ENCODE measurements at places on chromosomes 6 and 20.

- DNase-seq, result no peak
Measured at GRCh38 chr6:45454008-45454911, 76.5 kb upstream of the SUPT3H start.

DNA sequence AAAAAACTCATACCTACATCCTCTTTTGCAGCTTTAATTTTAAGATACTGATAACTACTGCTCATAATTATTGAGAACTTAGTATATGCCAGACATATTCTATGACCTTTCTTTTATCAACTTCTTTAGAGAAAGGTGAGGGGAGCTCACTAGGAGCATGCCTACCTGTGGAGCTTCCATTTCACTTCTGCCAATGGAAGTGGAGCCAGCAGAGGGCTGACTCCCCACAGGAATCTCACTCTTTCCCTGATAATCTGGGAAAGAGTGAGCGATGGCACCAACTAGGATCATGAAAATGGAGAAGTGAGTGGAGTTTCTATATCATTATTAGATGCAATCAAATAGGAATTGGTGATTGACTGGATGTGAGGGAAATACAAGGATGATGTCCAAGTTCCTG is 484.9 kb downstream of the LMBRD1 start:
- DNase-seq, result no peak

- DNase-seq, result no peak
Measured at GRCh38 chr6:170205534-170206316, 85.2 kb downstream of the DLL1 start.

DNA sequence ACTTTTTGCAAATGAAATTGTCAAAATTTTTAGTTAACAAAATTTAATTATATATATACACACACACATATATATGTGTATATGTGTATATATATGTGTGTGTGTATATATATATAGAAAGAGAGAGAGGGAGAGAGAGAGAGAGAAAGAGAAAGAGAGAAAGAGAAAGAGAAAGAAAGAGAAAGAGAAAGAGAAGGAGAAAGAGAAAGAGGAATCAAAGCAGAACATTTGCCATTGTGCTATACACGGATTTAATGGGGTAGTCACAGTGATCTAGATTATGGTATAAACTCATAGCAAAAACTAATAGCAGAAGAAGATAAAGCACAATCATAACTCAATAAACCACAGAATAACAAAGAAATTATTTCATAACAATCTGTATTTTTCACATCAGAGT is 126.7 kb downstream of the DST start:
- no peak for DNase-seq

DNA sequence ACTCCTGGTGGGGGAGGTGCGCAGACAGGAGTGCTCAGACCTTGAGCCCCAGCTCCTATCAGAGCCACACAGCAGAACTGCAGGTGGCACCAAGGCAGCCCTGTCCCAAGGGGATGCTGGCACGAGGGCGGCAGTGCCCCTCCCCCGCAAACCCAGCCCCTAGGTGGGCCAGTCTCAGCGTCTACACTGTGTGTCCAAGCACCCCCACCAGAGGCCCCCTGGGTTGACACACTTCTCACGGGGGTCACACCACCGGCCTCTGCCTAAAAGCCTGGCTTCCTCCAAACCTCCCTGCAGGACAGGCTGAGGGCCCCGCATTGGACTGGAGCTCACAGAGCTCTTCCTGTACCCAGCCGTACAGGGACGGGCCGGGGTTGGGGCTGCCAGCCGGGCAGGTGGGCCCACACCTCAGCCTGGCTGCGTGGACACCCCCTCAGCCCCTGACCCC is 8.1 kb downstream of the SLC2A4RG start:
- DNase-seq, result no peak

- DNase-seq, result no peak
Measured at GRCh38 chr6:43937236-43938177, 167.5 kb downstream of the VEGFA start.

DNA sequence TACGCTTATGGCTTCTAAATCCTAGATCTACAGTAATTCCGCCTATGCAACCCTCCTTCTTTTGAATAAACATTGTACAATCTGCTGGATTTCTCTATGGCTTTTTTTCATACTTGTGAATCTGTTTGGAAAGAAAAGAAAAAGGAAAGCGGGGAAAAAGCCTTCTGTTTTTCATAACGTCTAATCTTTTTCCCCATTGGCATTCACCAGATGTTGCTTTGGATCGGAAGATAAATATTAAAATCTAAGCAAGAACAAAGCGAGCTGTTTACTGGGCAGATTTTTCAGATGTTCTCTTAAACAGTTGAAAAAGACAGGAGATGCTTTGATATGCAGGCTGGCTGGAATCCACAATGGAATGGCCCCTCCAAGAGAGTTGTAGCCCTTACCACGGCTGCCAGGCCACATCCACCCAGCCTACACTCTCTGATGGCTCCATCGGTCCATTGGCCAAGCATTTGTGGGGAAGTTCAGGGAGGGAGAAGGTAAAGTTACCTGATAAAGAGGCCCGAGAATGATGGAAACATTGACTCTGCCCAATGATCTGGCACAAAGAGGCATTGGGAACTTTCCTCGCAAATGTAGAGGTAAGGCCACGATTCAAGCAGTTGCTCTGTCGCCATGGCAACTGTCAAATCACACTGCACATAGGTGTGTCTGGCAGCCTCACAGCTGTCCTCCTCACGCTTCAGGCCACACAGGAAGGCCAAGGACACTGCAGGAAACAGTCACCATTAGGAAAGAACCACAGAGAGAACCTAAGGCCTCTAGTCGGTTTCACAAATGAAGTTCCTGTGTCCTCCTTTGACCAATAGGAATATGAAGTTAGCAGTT is 70.3 kb downstream of the PKHD1 start:
- no peak for DNase-seq

DNA sequence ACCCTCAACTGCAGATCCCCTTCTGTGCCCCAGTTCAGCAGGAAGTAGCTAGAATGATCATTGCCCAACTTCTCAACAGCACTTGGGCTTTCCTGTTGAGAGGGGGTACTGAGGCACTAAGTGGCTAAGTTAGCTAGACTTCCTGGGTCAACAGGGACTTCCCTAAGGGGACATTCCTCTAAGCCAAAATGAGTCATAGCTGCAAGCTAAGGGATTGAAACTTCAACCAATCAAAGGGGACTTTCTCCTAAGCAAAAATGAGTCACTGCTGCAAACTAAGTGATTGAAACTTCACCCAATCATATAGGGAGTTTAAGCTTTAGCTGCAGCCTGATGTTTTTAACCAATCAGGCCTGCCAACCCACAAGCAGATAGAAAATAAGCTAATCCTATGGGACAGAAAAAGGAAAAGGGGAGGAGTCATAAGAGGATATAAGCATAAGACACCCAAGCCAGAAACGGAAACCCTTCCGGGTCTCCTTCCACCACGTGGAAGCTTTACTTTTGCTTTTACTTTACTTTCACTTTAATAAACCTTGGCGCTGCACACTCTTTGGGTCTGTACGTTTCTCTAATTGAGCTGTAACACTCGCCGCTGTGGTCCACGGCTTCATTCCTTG is 659.0 kb upstream of the HS3ST5 start:
- DNase-seq, result no peak

- DNase-seq, result no peak
Measured at GRCh38 chr6:43803055-43803782, 33.2 kb downstream of the VEGFA start.

- DNase-seq, result no peak
Measured at GRCh38 chr20:61371501-61372136, 119.6 kb downstream of the CDH4 start.

- no peak for DNase-seq
Measured at GRCh38 chr6:3045369-3045768, 22.9 kb upstream of the RIPK1 start.

DNA sequence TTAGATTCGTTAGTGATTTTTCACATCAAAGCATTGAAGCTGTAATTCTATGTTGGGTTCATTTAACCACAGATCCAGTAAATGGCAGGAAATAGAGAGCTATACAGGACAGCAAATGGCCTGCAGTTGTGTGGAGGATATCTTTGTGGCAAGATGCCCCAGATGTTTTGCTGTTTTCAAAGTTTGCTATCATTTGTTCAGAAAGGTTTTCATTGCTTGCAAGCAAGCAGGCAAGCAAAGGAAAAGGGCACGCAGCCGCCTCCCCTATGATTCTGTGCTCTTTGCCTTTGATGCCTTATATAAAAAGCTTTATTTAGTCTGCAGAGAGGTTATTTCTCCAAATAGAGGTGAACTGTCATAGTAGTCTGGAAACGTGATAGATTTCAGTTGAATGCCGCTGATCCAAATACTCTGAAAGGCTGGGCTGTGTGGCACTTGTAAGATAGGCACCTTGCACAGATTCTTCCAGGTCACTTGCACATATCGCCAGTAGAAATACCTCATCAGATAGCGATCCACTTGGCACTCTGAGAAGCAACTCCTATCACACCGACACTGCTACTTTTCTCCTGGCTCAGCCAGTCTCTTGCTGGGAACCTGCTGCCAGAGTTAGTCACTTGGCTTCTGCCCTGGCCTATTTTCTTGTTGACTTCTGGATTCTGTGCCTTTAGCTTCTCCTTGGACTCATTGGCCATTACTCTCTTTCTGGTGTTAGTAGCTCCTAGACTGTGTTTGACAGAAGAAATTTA is 66.4 kb downstream of the UTRN start:
- no peak for DNase-seq

DNA sequence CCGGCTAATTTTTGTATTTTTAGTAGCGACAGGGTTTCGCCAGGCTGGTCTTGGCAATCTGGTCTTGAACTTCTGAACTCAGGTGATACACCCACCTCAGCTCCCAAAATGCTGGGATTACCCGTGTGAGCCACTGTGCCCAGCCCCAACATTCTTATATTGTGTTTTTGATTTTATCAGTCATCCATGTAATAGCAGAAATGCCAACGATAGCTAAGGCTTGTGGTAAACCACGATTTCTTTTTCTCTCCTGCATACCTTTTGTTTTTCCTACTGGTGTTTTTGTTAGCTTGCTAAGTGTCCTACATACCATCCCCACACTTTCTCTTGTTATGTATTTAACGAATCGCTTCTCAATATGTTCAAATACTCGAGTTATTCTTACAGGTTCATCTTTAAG is 12.1 kb downstream of the PHACTR2 start:
- DNase-seq, result no peak

- DNase-seq, result no peak
Measured at GRCh38 chr20:750801-751200, 17.5 kb downstream of the SLC52A3 start.

- DNase-seq, result no peak
Measured at GRCh38 chr20:45578231-45578630, 853 bp downstream of the WFDC8 start.

GRCh38 chr6:158611541-158612370 is 32.8 kb downstream of the DYNLT1 start:
- no peak for DNase-seq

GRCh38 chr6:138597336-138597735 is 98.0 kb upstream of the NHSL1 start:
- DNase-seq, result no peak

- no peak for DNase-seq
Measured at GRCh38 chr20:10654630-10655029, 19.2 kb downstream of the JAG1 start.

DNA sequence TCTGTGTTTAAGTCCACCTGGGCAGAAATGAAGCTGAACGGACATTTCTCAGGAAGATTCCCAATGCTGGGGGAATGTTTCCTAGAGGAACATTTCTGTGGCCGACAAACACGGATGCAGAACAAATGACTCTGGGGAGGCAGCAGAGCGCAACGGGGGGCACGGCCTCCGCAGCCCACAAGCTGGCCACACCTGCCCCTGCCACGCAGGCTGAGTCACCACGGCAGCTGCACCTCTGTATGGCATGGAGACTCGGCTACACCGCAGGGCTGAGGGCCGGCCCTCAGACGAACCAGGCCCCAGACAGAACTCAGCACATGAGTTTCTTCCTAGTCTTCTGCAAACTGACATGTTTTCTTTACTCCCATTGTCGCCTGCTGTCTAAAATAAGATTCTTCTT is 10.0 kb upstream of the PRR18 start:
- no peak for DNase-seq

- no peak for DNase-seq
Measured at GRCh38 chr6:99344289-99344688, 5.2 kb downstream of the FAXC start.

GRCh38 chr6:69578361-69578890 is 218.4 kb downstream of the LMBRD1 start:
- DNase-seq, result no peak

DNA sequence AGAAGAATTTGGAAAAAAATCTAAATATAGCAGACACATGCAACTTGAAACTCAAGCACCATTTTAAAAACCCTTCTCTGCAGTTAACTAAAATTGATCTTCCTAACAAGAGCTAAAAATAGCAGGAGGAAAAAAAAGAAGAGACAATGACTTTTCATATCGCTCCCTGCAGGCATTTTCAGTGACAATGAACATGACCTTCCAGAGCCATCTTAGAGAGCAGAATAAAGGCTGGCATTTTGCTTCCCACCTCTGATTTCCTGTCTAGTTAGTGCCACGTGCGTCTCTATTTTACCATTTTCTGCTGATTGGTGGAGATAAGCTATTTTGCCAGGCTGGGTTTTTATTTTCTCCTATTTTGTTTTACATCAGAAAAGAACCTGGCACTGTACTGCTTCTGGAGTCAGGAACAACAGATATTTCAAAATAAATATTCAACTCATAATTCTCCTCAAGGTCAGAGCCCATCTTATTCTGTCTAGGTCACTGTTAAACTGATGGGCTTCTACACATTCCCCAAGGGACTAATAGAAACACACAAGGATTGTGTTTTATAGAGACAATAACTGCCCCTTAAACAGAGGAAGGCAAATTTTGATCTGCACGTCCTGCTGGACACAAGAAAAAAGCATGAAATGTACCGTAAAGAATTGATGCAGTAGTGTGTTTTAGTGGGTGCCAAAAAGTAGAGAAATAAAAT is 70.2 kb upstream of the ENPP5 start:
- DNase-seq, result no peak

DNA sequence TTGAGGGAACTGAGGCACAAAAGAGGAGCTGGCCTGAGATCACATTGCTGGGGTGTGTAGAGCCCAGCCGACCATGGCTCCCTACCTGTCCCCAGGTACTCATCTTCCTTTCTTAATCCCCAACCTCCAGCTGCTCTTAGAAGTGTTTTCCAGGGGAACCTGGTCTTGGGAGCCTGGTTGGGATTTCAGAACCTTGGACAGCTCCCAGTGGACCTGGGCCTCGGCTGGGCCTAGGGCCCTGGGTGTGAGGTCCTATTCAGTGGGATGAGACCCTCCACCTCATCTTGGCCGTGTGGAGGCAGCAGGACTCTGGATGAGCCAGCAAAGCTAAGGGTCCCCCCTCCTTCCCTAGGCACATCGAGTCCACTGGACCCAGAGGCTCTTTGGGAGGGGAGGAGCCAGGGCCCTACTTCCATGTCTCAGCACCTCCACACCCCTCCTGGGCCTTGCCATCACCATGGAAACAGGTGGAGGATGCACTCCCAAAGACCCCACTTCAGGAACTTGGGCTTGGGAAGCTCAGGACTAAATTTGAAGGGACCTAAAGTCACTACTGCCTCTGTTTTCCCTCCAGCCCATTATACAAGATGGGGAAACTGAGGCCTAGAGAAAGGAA is 38.5 kb downstream of the DLGAP4 start:
- no peak for DNase-seq

DNA sequence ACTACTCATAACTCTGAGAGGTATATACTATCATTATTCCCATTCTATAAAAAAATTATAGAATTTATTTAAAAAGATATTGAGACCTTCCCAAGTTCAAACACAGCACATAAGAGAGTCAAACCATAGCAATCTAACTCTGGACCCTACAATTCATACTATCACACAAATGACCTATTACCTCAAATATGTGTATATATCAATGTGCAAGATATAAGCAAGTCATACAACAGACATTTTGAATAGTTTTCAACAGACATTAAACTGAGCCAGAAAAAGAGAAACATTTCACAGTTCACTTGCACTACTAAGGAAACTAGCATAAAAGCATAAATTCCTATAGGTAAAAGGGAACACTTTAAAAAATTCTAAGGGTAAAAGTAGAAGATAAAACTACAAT is 11.7 kb downstream of the PHIP start:
- no peak for DNase-seq
